ENCODE measurements at places on chromosomes 4 and X.

DNA sequence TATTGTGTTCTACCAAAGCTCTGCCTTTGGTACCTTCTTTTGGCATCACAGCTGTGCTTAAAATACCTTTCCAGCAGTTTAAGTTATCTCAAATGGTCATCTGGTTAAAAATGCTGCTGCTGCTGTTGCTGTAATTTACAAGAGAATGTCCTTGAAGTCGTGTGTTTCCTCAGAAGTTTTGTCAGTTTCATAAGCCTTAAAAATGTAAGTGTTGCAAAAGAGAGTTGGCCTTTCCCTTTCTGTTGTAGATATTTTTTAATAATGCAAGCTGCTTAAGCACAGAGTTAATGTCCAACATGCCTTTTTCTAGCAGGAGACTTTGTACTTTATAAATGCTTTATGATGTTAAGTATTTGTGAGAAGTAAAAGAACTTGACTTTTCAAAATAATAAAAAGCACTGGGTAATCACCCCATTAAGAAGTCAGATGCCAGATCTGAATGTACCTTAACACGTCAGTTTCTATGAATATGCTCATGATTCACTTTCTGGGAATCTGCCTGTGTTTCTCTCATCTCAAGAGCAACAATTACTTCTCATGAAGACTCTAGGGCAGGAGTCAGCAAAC is 35.3 kb upstream of the TENM3 start:
- no peak for DNase-seq

GRCh38 chrX:153245288-153245731 is 66.2 kb downstream of the MAGEA1 start:
- DNase-seq = no peak

- DNase-seq = no peak
These were observed 954.3 kb downstream of the PCDH7 start for GRCh38 chr4:31674313-31674947.

DNA sequence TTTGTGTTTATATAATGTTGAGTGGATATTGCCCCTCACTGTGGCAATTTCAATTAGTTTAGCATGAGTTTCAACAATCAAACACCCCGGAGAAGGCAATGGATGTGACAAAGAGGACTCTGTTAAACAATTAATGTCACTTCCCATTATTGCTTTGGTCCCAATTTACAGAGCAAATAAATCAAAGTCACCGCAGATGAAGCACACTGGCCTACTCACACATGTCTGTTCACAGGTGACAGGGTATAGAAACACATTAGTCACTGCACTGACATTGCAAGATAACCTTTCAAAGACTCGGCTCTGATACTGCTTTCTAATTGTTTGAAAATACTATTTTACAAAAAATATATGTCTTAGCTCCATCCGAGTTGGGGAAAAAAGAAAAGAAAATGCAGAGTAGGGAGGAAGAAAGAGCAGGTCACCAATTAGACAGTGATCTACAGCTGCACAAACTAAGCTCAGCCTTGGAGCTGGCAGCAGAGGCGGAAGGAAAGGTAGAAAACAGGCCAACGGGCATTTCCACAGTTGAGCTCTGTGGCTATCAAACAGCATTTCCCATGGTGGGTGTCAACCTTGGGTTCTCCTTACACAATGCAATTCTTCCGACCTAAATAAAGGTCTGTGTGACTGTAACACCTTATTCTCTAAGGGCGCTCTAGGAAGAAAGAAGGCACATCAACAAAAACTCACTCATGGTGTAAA is 53.9 kb downstream of the PPARGC1A start:
- no peak for DNase-seq

- no peak for DNase-seq
These were observed 44.3 kb upstream of the FAM47C start for GRCh38 chrX:36963852-36964251.

GRCh38 chr4:118397623-118397979 is 44.8 kb upstream of the PRSS12 start:
- no peak for DNase-seq

- DNase-seq = no peak
These were observed 284.8 kb upstream of the INTU start for GRCh38 chr4:127347936-127348335.

DNA sequence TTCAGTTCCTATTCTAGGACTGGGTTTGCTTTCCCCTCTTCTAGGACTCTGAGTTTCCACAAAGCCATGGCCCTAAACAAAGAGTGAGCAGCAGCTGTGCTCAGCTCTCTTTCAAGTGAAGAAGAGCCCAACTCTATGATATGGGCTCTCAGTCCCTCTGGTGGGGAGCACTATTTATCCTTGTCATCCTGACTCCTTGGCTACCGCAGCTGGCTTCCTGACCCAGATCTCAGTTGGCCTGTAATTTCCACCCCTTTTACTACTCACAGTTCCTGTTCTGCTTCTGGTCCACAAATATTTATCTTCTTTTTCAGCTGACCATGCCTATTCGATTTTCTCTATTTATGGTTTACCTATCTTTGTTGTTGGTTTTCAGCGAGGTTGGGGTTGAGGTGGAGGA is 33.8 kb downstream of the F8 start:
- DNase-seq = no peak

DNA sequence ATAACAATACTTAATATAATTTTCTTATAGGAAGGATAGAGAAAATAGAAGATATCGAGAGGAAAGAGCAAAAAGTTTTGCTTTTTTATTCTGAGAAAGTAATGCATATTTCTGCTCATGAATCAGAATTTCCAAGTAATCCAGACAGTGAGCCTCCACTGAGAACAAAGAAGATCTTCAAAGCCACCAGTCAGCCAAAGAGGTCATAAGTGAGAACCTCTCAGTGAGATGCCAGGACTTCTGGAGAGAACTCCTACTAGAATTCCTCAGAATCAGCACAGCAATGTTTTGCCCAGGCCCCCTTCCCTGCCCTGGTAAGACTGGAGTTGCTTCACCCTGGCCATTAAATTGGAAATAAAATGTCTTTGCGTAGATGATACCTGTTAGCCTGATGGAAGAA is 254.4 kb upstream of the FAT4 start:
- DNase-seq = no peak

GRCh38 chrX:135432881-135433521 is 11.3 kb downstream of the SMIM10L2A start:
- no peak for DNase-seq

DNA sequence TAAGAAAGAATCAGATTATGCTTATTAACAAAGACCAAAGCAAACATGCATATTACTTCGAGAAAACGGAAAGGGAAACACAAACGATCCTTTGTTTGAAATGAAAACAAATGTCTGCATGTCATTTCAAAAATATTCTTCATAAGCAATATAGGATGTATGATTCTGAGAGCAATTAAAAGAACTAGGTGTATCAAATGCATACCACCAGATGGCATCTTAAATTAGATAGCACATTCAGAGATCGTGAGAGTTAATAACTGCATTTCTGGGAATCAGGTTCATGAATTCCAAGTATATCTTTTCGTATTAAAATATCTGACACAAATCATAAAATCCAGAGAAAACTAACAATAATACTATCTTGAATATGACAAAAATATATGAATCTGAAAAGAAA is 159.5 kb downstream of the PPP3CA start:
- no peak for DNase-seq

DNA sequence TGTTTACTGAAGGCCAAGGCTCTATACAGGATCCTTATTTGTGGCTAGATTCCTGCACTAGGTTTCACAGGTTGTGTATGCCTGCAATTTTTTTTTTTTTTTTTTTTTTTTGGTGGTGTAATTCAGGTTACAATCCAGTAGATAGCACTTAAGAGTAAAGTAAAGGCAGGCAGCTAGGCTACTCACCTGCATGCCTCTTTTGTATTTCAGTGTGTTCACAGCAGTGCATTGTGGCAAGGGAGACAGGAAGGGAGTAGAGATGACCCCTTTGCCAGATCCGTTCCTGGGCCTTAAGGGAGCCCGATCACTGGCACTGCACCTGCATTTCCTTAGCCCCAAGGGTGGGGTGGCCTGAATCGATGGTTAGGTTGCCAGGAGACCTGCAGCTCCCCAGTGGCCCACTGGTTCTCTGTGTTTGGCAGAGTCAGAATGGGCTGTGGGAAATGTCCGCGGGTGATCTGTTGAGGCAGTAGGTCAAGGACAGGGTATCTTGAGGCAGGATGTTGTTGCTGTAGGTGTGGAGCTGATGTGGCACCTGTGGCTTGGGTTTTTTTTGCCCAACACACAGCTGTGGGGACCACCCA is 374.9 kb upstream of the AADAT start:
- no peak for DNase-seq

GRCh38 chr4:104772849-104773248 is 278.2 kb upstream of the CXXC4 start:
- peak; percentile 29 for DNase-seq

DNA sequence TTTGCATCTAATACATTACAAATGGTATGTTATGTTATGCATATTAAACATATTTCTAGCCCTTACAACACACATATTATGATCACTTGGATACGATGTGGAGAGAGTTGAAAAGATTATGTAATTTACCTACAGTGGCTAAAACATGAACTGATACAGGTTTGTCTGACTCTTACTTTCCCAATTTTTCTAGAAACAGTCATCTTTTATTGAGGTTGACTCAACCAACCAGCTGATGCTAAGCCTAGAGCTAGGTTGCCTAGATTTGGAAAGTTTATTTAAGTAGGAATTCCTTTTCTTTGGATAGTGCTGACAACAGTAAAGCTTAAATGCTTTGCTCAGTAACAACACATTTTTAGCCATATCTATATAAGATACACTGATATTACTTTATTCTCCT is 1215.1 kb downstream of the ADGRL3 start:
- no peak for DNase-seq

GRCh38 chr4:108398836-108399235 is 221.5 kb upstream of the RPL34 start:
- no peak for DNase-seq

DNA sequence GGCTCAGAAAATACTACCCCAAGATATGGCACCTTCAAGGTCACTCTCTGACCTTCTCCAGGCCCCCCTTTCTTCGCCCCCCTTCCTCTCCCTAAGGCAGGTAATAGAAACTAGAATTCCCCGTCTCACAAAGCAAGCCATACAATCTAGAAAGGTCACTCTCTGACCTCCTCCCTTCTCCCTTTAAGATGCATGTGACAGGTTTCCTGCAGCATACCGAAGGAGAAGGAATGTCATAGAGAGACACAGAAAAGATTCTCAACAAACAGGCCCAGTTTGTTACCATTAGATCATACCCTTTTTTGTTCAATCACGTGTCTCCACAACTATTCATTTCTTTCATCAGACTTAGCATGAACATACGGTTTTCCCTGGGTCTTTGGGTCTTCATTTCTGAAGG is 51.2 kb upstream of the RBMXL3 start:
- DNase-seq = no peak

GRCh38 chr4:81827577-81828202 is 356.0 kb upstream of the RASGEF1B start:
- no peak for DNase-seq

DNA sequence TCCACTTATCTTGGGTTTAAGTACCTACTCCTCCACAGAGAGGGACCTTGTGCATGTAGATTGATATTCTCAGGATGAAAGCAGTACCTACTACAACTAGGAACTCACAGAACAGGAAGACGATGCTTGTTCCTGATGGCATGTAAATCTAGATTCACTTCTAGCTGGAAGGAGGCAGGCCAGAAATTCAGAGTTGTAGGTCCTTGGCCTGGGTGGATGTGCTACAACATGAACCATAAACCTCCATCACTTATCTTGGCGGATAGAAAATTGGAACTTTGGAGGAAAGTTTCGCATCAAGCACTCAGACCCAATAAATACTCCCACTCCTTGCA is 9.3 kb upstream of the SMIM20 start:
- DNase-seq = no peak

GRCh38 chrX:149513825-149514428 is 8.8 kb upstream of the IDS start:
- DNase-seq = no peak

DNA sequence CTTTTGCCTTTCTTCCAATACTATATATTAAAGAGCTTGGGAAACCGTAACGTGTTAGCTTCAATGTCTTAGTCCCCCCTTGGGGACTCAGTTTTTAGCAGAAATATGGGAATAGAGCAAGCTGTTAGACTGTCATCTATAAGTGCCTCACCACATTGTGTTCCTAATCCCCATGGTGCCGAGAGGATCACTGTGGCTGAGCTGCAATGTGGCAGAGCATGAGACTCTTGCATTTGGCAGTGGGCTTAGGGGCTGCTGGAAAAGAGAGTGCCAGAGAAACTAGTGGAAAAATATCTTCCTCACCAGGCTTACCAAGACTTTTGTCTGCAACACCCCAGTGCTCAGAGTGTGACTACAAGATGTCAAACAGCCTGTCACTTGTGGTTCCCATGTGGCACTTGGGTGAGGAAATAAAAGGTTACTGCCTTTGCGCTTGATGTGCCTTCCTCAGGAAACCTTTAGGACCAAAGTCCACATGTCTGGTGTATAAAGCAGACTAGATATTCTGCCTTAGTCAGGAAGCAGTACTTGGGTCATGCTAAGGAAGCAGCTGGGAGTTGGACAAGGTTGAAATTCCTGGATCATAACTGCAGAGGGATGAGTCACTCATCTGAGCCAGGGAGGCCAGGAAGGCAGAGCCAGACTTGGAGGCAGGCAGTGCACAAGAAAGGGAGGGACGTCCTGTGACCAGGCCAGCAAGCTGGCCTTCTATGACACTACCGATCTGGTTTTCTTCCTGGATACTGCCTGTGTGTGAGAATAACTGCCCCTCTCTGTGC is 9.7 kb upstream of the MAGEA4 start:
- DNase-seq = no peak

GRCh38 chrX:51406688-51407519 is 74.3 kb downstream of the NUDT10 start:
- DNase-seq = no peak

DNA sequence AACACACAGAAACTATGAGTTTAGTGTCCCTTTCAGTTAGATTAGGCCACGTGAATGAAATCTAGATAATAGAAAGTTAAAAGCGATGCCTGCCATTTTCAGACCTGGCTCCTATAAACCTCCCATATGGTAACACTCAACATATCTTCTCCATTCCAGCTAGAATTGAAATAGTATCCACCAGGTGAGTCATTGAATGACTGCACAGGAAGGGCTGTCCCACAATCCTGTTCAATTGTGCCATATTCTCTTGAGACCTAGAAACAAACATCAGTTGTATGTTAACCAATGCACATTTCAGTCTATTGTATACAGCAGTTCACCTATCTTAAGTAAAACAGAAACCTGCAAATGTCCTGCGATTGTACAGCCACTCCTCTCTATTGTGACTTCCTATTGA is 659.3 kb upstream of the SLIT2 start:
- DNase-seq = no peak

GRCh38 chr4:130124066-130124465 is 1028.1 kb downstream of the C4orf33 start:
- no peak for DNase-seq

- DNase-seq = no peak
These were observed 1306.8 kb downstream of the STIM2 start for GRCh38 chr4:28167411-28167810.

- DNase-seq = no peak
These were observed 22.8 kb upstream of the SPON2 start for GRCh38 chr4:1195109-1195671.

GRCh38 chr4:180532691-180533090 is 1710.5 kb upstream of the TENM3 start:
- DNase-seq = no peak

All from GM20000 (cell line).